ENCODE measurements at places on chromosomes 3 and 15. TPM values are rescaled to one million over a fixed set of nuclear protein-coding genes. Genes with fewer than 3 reads are reported as not detected.
A peak's percentile ranks its signal among the peaks of the same experiment; 100 is the strongest.

GOLGA6B gene
- total RNA-seq: not detected

GRCh38 chr3:41126472-41126871, 72.8 kb upstream of the CTNNB1 start:
- H3K27ac ChIP-seq: no peak overlapping the region
- H3K36me3 ChIP-seq: no peaks in the 10 kb centered on the region
- H3K27me3 ChIP-seq: no peaks in the 10 kb centered on the region
- DNase-seq: no peak

DNA sequence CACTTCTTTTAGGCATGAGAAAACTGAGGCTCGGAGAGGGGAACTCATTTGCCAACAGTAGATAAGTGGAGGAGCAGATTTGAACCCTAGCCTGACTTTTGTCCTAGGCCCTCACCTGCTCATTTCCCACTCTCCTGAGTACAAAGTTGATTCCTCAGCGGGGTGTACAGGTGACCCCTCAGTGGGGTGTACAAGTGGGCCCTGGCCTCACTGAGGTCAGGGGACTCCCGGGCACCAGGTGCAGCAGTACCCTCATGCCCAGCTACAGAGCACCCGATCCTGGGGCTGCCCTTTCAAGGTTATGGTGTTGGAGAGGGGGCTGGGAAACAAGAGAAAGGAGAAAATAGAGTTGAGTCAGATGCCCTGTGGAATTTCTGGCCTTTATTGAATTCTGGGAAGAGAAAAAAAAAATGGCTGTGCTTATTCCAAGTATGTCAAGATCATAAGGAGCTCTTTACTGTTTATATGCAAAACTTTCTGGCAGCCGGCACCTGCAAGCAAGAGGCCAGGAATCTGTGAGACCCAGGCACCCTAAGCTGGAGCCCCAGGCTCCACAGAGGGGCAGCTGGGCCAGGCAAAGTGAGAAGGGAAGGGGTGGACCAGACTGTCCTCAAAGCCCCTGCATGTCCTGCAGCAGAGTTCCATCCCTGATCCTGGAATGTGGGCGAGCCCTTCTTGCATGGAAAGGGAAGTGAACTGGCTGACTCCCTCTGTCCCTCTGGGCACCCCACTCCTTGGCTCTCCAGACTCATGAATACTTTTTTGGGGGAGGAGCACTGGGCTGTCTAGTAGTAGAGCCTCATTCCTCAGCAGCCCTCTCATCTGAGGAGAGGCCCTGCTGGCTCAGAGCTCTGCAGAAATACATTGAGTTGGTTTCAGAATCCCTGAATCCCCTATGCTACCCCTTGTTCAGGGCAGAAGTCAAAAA, 43.1 kb downstream of the AMOTL2 start:
- no peak overlapping the region for H3K4me3 ChIP-seq
- H3K27me3 ChIP-seq: peaks cover 5% of the 10 kb centered on the region
- no peak for DNase-seq
- H3K27ac ChIP-seq: no peak overlapping the region
- H3K36me3 ChIP-seq: no peaks in the 10 kb centered on the region

- H3K36me3 ChIP-seq: no peaks in the 10 kb centered on the region
- peak; percentile 75 for DNase-seq
- peaks cover 35% of the 10 kb centered on the region for H3K4me1 ChIP-seq
- peak within 1 kb of the TSS; percentile 80 for H3K27ac ChIP-seq
These were observed at the start of gene DIS3L for GRCh38 chr15:66293419-66294156. Gene DIS3L (plus strand): TSS chr15:66293568. CDS start chr15:66293597, 29 bp downstream.

DNA sequence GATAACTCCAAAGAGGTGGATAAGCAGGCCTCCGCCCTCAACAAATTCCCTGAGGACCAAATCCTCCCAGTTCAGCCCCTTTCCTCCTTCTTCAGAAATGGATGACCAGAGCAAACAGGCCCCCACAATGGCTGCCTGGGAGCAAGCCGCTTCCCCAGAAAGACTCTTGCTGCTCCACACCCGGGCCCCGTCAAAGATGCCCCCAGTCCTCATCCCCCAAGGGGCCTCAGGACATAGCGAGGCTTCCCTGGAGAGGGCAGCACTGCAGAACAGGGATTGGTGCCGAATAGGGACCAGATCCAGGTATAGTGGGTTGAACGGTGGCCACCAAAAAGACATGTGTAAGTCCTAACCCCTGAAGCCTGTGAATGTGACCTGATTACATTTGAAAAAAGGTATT, 502.3 kb downstream of the SHQ1 start:
- H3K4me1 ChIP-seq: peaks cover 55% of the 10 kb centered on the region
- H3K27me3 ChIP-seq: no peaks in the 10 kb centered on the region
- no peaks in the 10 kb centered on the region for H3K36me3 ChIP-seq
- H3K4me3 ChIP-seq: no peak overlapping the region

- H3K4me1 ChIP-seq: peaks cover 15% of the 10 kb centered on the region
- no peak for DNase-seq
- no peaks in the 10 kb centered on the region for H3K27me3 ChIP-seq
- no peaks in the 10 kb centered on the region for H3K36me3 ChIP-seq
These were observed 85.2 kb downstream of the SNRK start for GRCh38 chr3:43371494-43371893.

Data from CD8-positive, alpha-beta memory T cell (primary cell).